Cardiac muscle cell (in vitro differentiated cells and primary cell): ENCODE measurements at places on chromosomes 13 and 19. TPM values are rescaled to one million over a fixed set of nuclear protein-coding genes. Genes with fewer than 3 reads are reported as not detected.

DNA sequence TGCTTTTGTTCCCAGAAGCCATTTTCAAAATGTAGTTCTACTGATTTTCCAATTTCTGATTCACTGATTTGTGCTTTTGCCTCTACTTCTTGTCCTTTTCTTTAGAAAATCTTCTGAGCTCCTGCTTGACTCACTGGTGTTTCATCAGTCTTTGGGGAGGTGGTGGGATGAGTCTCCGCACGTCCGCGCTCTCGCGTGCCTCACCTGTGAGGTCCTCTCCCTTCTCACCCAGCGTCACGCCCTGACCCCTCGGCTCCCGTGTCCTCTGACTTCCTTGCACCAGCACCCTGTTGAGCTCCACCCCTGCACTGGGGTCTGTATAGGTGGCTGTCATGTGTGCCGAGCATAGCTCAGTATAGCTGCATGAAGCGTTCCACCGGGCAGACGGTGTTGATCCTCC, 52.7 kb upstream of the MCF2L start:
- DNase-seq = no peak

- DNase-seq = no peak
Measured at GRCh38 chr19:10105509-10106099, 558 bp upstream of the PPAN start.

GRCh38 chr19:9453953-9454352, 18.6 kb upstream of the ZNF266 start:
- DNase-seq = no peak

GRCh38 chr13:75147946-75148345, 334.0 kb downstream of the TBC1D4 start:
- DNase-seq = no peak

DNA sequence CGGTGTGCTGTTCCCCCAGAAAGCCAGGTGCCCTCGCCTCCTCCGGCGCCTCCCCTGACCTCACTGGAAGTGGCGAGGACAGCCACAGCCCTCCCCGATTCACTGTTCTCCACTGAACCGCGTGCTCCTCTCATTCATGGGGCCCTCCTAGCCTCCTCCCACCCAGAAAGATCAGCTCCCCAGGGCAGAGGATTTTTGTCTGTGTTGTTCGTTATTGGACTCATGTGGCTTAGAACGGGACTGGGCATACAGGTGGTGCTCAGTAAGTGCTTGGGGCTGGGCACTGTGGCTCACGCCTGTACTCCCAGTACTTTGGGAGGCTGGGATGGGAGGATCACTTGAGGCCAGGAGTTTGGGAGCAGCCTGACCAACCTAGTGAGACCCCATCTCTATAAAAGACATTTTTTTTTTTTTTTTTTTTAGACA, 3.8 kb downstream of the PRTN3 start:
- no peak for DNase-seq

LILRA5 gene
- not detected in 2 replicates for polyA plus RNA-seq

ZNF536 gene
- polyA plus RNA-seq = 0.12 TPM in 1 of 2 replicates, not detected in the other

NCAN gene
- 0.45 TPM in 1 of 2 replicates, not detected in the other for polyA plus RNA-seq

DNA sequence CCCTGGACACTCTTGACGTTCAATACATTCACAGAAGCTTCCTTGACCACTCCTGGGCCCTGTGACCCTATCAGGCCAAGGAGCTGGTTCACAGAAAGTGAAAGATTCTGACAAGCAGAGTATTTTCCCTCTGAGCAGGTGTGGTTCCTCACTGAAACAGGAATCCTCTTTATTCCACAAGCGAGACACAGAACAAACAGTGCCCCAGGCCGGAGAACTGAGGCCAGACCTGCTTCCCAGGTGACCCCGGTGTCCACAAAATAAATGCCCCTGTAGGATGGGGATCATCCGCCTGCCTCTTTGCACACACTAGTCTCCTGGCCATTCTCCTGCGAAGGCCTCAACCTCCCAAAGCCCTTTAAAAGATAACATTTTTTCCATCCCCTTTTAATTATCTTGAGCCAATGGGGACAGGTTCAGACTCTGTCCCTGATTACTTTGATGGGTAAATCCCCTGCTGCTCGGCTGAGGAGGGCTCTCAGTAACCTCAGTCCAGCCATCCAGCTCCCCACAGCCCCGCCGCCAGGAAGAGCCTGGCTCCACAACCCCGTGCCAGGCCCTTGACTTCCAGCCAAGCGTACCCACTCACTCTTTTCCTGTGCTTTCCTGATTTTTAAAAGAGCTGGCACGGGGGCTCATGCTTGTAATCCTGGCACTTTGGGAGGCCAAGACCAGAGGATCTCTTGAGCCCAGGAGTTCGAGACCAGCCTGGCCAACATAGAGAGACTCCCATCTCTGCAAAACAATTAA, 129.1 kb downstream of the FOXO1 start:
- no peak for DNase-seq

EPSTI1 gene
- 11.1 and 11.9 TPM in 2 replicates for polyA plus RNA-seq
